ENCODE measurements at places on chromosomes 1 and 21. TPM values are rescaled to one million over a fixed set of nuclear protein-coding genes. Genes with fewer than 3 reads are reported as not detected.

- no peak overlapping the region for H3K4me3 ChIP-seq
- H3K4me1 ChIP-seq = no peaks in the 10 kb centered on the region
- H3K27ac ChIP-seq = no peak overlapping the region
- DNase-seq = no peak
These were observed 132.7 kb upstream of the USP24 start for GRCh38 chr1:55347866-55348265.

DNA sequence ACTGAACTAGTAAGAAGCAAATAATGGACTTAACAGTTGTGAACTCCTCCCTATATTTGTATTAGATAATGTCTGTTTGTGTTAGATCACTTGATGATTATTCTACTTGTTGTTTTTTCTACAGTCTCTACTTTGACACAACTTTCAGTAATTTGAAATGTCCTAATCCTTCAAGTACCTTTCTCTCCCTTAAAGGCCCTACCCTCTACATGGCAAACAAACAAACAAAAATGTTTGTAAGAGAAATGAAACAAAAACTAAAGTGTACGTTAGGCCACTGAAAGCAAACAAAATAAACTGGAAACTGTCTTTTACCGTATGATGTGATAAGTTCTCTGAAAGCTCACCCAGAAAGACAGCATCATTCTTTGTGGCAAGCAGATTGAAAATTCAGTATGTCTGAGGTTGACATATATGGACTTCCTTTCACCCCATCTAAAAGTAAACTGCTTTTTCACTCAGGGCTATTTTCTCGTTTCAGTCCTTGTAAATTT is 255.9 kb upstream of the SNX7 start:
- DNase-seq = no peak
- no peaks in the 10 kb centered on the region for H3K4me1 ChIP-seq
- no peak overlapping the region for H3K27ac ChIP-seq
- no peaks in the 10 kb centered on the region for H3K27me3 ChIP-seq
- no peak overlapping the region for H3K4me3 ChIP-seq

DNA sequence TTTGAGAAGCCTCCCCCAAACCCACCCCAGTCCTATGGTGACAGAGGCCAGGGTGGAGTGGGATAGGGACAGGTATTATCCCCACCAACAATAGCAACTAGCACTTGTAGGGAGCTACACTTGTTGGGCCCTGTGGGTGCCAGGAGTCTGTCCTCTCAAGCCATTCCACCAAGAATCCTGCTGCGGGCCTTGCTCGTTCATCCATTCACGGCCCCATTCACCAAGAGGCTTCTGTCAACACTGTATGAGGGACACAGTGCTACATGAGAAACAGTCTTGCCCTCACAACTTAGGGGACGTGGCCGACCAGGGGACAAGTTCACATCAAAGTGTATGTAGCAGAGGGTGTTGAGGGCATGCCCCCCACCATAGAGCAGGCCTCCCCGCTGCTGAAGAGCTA is 18.9 kb downstream of the SHISA4 start:
- H3K36me3 ChIP-seq = no peaks in the 10 kb centered on the region
- H3K4me1 ChIP-seq = peaks cover 29% of the 10 kb centered on the region
- no peak overlapping the region for H3K27ac ChIP-seq
- H3K27me3 ChIP-seq = no peaks in the 10 kb centered on the region

DNA sequence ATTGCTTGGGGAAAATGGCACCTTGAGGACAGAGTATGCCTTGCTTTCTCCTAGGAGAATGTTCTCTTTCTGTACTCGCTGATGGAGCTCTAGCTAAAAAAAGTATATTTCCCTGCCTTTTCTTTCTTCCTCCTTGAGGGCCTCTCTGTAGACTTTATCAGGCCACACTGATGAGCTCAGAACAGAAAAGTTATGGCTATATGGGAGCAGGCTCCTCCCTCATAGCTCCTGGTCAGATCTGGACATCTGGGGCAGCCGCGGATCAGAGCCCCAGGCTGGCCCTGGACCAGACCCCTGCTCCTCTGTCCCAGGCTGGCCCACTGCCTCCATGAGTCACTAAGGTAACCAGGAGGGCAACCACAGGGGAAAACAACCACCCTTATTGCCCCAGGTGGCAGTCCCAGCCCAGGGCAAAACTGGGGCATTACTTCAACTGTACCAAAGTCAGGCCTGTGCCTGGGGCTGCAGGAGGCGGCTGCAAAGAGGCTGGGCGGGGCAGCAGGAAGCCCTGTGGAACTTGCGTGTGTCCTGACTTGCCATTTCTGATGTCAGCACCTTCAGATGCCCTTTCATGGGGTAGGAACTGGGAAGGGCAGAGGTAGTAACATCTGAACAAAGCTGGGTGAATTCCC is 26.3 kb upstream of the ZNF648 start:
- no peak overlapping the region for H3K27ac ChIP-seq
- DNase-seq = no peak
- H3K4me3 ChIP-seq = no peak overlapping the region
- H3K4me1 ChIP-seq = peaks cover 10% of the 10 kb centered on the region

- H3K4me3 ChIP-seq = no peak overlapping the region
- H3K4me1 ChIP-seq = no peaks in the 10 kb centered on the region
- H3K27me3 ChIP-seq = no peaks in the 10 kb centered on the region
These were observed 455.3 kb downstream of the KCNT2 start for GRCh38 chr1:196152975-196153374.

DNA sequence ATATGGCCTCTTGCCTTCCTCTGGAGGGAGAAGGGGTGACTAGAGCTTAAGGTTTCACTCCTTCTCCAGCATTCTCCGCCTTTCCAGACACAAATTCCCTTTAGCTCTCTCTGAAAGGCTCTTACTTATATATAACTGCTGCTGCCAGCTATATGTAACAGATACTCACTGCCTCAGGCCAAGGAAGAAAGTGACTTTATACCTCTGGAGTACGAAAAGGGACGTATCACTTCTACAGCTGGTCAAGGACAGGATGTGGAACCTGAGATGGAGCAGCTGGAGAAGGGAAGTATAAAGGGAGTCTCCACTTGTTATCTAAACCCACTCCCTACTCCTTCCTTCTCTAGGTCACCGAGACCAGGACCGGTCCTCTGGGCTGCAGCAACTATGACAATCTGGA is 102.4 kb downstream of the BRINP2 start:
- H3K4me1 ChIP-seq = peaks cover 9% of the 10 kb centered on the region
- no peaks in the 10 kb centered on the region for H3K36me3 ChIP-seq
- no peak for DNase-seq
- no peak overlapping the region for H3K27ac ChIP-seq
- H3K27me3 ChIP-seq = peaks cover 14% of the 10 kb centered on the region

GRCh38 chr1:9250411-9251381 is 16.1 kb downstream of the H6PD start:
- H3K27ac ChIP-seq = no peak overlapping the region
- H3K4me3 ChIP-seq = no peak overlapping the region
- H3K36me3 ChIP-seq = no peaks in the 10 kb centered on the region
- no peaks in the 10 kb centered on the region for H3K27me3 ChIP-seq

GRCh38 chr1:157134442-157134841 is 3.8 kb downstream of the ETV3 start:
- DNase-seq = no peak
- H3K27ac ChIP-seq = no peak overlapping the region
- H3K4me3 ChIP-seq = no peak overlapping the region
- H3K27me3 ChIP-seq = no peaks in the 10 kb centered on the region
- H3K4me1 ChIP-seq = peaks cover 18% of the 10 kb centered on the region

DNA sequence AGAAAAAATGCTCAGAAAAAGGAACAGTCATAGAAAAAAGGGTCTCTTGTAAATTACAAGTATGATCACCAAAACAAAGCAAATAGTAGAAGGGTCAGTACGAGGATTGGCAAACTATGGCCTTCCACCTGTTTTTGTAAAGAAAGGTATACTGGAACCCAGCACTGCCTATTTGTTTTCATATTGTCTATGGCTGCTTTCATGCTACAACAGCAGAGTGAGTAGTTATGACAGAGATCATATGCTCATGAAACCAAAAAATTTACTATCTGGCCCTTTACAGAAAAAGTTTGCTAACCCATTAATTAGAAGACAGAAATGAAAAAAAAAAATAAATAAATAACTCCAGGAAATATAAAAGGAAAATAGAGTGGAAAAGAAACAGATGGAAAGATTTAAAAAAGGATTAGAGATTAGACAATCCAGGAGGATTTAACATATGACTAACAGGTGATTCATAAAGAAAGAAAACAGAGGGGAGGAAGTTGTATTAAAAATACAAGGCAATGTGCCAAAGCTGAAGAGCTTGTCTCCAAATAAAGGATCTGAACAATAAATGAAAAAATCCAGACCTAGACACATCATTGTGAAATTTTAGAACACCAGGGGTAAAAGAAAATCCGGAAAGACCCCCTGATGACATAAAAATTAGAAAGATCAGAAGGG is 108.5 kb upstream of the SERTAD4 start:
- peak; percentile 74 for DNase-seq
- no peaks in the 10 kb centered on the region for H3K36me3 ChIP-seq
- no peak overlapping the region for H3K27ac ChIP-seq

- H3K27me3 ChIP-seq = no peaks in the 10 kb centered on the region
- H3K4me1 ChIP-seq = no peaks in the 10 kb centered on the region
- H3K27ac ChIP-seq = no peak overlapping the region
- H3K4me3 ChIP-seq = no peak overlapping the region
- H3K36me3 ChIP-seq = no peaks in the 10 kb centered on the region
These were observed 582.6 kb upstream of the TMPRSS15 start for GRCh38 chr21:18986197-18986596.

DNA sequence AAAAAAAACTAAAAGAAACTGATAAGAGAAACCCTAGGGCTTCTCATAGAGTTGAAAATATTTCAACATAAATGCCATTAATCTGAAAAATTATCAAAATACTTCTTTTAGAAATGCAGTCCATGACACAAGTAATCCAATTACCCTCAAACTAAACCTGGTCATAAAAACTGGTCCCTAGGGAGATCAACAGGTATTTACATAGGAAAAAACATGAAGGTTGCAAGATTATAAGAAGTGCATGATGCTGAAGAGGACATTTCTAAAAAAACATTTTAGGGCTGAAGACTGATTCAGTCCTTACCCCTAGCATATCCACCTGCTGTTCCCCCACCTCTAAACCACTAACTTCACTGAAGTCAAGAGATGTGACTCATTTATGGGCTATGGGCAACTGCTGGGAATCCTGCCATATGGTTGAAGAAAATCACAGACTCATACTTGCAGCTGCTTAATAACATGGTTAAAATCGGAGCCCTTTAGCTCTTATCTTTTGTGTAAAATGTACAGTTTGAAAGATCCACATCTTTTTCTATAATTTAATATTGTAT is 131.0 kb upstream of the RUNX1 start:
- no peak overlapping the region for H3K27ac ChIP-seq
- H3K4me1 ChIP-seq = no peaks in the 10 kb centered on the region
- H3K36me3 ChIP-seq = no peaks in the 10 kb centered on the region
- DNase-seq = peak; percentile 95

DNA sequence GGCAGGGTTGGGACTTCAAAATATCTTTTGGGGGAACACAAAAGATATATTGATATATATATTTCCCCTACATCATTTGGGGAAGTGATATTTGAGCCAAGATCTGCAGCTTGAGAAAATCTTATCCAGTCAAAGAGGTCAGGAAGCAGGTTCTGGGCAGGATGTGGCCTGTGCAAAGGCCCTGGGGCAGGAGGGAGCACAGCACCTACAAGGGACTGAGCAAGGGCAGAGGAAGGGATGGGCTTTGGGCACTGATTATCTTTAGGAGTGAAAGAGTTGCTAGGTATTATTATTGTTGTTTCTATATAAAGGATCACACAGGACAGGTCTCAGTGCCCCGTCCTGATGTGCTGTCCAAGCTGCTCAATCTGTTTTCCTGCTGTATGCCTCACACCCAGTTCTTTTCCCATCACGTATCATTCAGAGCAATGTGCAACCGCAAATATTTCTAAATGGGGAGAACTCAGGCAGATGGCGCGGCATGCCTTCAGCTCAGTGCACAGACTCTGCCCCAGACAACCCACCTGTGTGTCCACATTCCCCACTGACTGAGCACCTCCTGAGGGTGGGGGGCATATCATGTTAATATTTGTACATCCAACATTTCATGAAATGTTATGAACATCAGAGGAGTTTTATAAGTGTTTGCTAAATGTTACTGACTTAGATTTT is 28.1 kb upstream of the GPR137B start:
- no peak for DNase-seq
- H3K27me3 ChIP-seq = no peaks in the 10 kb centered on the region
- H3K4me1 ChIP-seq = no peaks in the 10 kb centered on the region
- no peaks in the 10 kb centered on the region for H3K36me3 ChIP-seq
- H3K27ac ChIP-seq = no peak overlapping the region

DNA sequence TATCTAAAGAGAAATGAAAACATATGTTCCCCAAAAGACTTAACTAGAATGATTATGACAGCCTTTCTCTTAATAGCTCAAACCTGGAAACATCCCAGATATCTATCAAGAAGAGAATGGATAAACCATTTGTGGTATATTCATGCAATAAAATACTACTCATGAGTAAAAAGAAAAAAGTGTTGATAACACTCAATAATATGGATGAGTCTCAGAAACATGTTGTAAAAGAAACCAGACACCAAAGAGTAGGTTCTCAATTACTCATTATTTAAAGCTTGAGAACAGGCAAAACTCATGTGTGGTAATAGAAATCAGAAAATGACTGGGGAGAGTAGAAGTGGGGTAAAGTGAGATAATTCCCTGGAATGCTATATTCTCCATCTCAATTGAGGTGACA is 154.1 kb downstream of the PHTF1 start:
- no peaks in the 10 kb centered on the region for H3K27me3 ChIP-seq
- H3K27ac ChIP-seq = no peak overlapping the region
- no peak for DNase-seq
- no peak overlapping the region for H3K4me3 ChIP-seq
- H3K4me1 ChIP-seq = no peaks in the 10 kb centered on the region

DNA sequence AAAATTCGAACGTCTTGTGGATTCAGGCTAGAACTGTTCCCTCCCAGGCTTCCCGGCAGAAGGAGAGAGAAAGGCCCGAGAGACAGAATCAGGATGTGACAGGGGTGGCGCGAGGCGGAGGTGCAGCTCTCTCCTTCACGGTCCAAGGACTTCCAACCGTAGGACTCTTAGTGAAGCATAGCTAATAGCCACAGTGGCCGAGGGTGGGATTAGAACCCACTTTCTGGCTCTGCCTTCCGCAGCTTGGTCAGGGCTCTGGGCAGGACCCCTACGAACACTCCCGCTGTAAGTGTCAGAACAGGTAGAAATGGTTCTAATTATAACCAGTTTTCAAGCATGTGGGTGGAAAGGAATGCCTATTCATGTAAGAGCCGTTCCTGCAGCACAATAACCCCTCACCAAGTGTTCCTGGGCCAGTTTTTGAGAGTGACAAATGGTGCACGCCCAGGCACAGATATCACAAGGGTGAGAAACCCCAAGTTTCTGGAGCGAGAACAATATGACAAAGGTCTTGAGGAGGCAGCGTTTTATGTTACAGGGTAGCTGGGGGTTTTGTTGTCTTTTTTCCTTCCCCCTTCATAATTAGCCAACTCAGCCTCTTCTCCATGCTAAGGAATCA is 86.4 kb downstream of the SYF2 start:
- H3K4me3 ChIP-seq = no peak overlapping the region
- no peaks in the 10 kb centered on the region for H3K4me1 ChIP-seq
- no peaks in the 10 kb centered on the region for H3K36me3 ChIP-seq
- peaks cover 10% of the 10 kb centered on the region for H3K27me3 ChIP-seq

- no peaks in the 10 kb centered on the region for H3K4me1 ChIP-seq
- H3K4me3 ChIP-seq = no peak overlapping the region
- H3K27ac ChIP-seq = no peak overlapping the region
- no peak for DNase-seq
- H3K36me3 ChIP-seq = peaks cover 19% of the 10 kb centered on the region
These were observed 16.4 kb downstream of the HYI start for GRCh38 chr1:43437031-43437973.

Gene CD101
- total RNA-seq = 1.6 TPM

Gene LDLRAD1
- not detected for total RNA-seq

Gene CAPN9
- not detected for total RNA-seq

Gene MCL1
- 196 TPM for total RNA-seq

Gene DENND2C
- 3.2 TPM for total RNA-seq

Gene AMIGO1
- total RNA-seq = 1.8 TPM

Gene RCSD1
- total RNA-seq = 0.98 TPM
